Activated CD4-positive, alpha-beta memory T cell treated with anti-CD3 and anti-CD28 coated beads for 36 hours (primary cell): ENCODE measurements at places on chromosomes 6 and 20.
A peak's percentile ranks its signal among the peaks of the same experiment; 100 is the strongest.

DNA sequence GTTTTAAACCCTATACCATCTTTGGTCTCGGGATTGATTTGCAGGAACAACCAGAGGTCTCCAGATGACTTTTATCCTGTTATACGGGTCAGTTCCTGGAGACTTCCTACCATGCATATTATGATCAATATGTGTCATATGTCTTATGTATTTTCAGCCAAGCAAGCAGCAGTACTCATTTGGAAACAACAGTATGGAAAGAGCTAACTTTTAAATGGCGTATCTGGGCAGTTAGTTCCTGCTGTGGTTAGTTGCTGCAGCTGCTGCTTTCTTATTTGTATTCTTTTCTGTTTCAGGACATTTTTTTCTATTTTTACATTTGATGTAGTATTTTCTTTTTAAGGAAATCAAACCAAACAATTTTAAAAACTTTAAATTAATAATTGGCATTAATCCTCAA lies 207.5 kb downstream of the MANEA start:
- H3K36me3 ChIP-seq: no peaks in the 10 kb centered on the region
- no peaks in the 10 kb centered on the region for H3K27me3 ChIP-seq
- DNase-seq: no peak
- no peaks in the 10 kb centered on the region for H3K4me1 ChIP-seq

DNA sequence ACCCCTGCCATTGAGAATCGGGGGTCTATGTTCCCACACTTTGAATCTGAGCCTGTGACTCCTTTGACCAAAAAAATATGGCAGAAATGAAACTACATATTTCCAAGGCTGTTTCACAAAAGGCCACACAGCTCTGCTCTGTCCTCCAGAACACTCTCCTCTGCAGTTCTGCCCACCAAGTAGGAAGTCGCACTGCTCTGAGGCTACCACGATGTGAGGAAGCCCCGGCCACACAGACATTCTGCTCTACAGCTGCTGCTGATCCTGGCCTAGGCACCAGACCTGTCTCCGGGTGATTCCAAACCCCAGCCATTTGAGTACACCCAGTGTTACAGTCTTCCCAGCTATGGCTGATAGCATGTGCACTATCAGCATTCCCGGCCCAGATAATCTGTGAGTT lies 85.1 kb downstream of the LYRM4 start:
- H3K4me3 ChIP-seq: no peak overlapping the region
- no peaks in the 10 kb centered on the region for H3K36me3 ChIP-seq
- DNase-seq: no peak
- H3K4me1 ChIP-seq: peaks cover 43% of the 10 kb centered on the region
- peak overlapping the region; percentile 54 for H3K27ac ChIP-seq

- H3K4me1 ChIP-seq: peaks cover under 1% of the 10 kb centered on the region
- H3K4me3 ChIP-seq: no peak overlapping the region
- H3K36me3 ChIP-seq: no peaks in the 10 kb centered on the region
- no peak overlapping the region for H3K27ac ChIP-seq
- H3K27me3 ChIP-seq: no peaks in the 10 kb centered on the region
- DNase-seq: no peak
Observed at GRCh38 chr20:25491446-25492038, 84.1 kb downstream of the GINS1 start.

DNA sequence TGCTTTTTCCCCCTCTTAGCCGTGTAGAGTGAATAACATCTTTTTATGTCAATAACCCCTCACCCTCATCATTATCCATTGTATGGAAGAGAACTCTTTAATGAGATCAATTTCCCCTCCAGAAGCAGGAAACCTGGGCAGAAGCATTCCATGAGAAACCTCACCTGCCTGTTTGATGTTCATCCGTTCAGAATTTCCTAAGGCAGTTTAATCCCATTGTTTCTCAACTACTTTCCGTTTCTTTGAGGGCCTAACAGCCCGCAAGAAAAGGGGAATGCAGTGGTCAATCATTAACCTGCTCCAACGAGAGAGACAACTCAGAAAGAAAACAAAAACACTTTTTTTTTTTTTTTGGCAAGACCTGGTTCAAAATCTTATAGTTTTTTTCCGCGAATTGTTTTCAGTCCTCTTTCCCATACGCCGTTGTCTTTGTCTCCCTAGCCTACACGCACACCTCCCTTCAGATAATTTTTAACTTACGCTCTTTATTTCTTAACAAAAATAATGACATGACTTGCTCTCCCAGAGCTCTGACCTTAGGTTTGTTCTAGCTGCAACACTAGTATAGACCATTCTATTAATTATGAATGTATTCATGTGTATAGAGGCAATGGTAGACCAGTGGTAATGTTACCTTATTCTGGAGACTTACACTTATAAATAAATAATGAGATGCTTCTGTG lies 25.6 kb upstream of the ID4 start:
- DNase-seq: no peak
- H3K4me3 ChIP-seq: no peak overlapping the region
- no peak overlapping the region for H3K27ac ChIP-seq
- H3K27me3 ChIP-seq: peaks cover 4% of the 10 kb centered on the region
- H3K36me3 ChIP-seq: no peaks in the 10 kb centered on the region

DNA sequence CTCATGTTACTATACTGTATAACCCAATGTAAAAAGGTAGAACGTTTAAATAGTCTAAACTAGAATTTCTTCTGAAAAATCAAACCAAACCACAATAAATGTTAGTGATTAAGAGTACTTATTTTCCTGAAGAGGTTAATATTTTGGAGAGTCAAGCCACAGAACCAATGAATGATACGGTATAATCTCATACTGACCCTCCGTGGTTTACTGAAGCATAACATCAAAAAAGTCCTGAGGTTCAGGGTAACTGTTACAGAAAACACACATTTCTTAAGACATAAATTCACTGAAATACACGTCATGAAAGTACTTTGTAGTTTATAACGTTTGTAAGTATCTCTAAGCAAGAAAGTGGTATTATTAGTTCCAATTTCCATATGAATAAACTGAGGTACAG lies 28.9 kb downstream of the ESF1 start:
- no peak for DNase-seq
- H3K4me3 ChIP-seq: no peak overlapping the region
- H3K36me3 ChIP-seq: peaks cover 24% of the 10 kb centered on the region
- H3K27me3 ChIP-seq: no peaks in the 10 kb centered on the region
- H3K4me1 ChIP-seq: no peaks in the 10 kb centered on the region

- H3K36me3 ChIP-seq: no peaks in the 10 kb centered on the region
- H3K4me3 ChIP-seq: no peak overlapping the region
- no peak overlapping the region for H3K27ac ChIP-seq
Observed at GRCh38 chr20:2365666-2366065, 15.0 kb upstream of the TGM6 start.

DNA sequence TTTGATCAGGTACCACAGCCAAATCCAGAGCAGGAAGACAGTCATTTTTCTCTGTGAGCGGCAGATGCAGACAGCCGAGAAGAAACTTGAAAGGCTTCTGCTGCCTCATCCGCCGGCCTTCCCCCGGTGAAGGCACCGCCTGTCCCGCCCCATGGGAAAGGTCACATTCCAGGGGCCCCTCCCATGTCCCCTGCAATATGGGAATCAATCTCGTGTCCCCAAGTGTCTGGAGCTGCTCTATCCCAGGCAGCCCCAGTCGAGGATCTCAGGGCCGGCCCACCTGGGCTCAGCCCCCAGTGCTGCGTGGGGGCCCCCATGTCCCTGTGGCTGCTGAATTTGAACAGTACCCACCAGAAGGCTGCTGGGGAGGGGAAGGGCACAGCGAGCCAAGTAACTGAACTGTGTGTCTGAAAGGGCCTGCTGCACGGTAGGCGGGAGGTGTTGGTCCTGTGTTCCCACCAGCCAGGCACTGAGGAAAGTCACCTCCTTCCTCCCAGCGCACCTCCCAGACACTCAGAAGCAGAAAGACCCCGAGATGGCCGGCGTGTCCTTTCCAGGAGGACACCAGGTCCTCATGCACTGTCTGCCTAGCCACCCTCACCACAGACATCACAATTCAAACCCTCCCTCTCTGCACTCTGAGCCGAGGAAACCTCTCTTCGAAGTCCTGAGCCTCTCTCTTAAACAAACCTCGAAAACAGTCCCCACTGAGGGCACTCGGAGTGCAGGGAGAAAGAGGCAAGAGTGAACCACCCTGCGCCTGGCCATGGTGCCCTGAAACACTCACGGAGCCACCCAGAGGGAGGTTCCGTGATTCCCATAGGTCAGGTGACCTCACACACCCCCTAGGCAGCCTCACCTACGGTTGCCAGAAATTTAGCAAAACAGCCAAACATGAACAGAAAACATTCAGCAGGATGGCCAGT lies 99.3 kb downstream of the PSMB1 start:
- H3K27me3 ChIP-seq: peaks cover 2% of the 10 kb centered on the region
- no peak for DNase-seq
- no peaks in the 10 kb centered on the region for H3K4me1 ChIP-seq
- no peaks in the 10 kb centered on the region for H3K36me3 ChIP-seq

DNA sequence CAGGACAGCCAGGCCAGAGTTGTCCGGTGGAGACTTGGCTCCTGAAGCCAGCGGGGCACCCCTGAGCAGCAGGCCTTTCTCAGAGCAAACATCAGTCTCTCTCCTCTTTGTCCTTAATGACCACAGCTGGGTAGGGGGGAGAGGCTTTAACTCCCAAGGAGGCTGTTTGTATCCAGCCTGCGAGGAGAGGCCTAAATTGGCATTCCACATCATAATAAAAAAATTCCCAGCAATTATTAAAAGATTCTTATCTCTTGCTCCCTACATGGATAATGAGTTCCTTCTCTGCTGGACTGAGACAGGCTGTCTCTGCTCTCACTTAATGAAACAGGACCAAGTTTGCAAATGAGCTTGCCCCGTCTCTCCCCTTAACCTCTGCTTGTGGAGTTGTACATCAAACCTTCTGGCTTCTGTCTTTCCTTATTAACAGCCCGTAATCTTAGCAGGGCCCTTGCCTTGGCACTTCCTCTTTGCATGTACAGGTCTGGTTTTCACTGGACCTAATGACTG lies 838.2 kb downstream of the MAFB start:
- no peaks in the 10 kb centered on the region for H3K36me3 ChIP-seq
- DNase-seq: no peak
- H3K4me1 ChIP-seq: no peaks in the 10 kb centered on the region
- H3K27ac ChIP-seq: no peak overlapping the region
- H3K4me3 ChIP-seq: no peak overlapping the region

- H3K4me1 ChIP-seq: peaks cover 31% of the 10 kb centered on the region
- H3K36me3 ChIP-seq: no peaks in the 10 kb centered on the region
- peak overlapping the region; percentile 47 for H3K27ac ChIP-seq
Observed at GRCh38 chr20:59047938-59048680, 5.5 kb upstream of the PRELID3B start.

- no peaks in the 10 kb centered on the region for H3K4me1 ChIP-seq
- no peaks in the 10 kb centered on the region for H3K27me3 ChIP-seq
- DNase-seq: no peak
Observed at GRCh38 chr20:19336631-19337030, 124.2 kb downstream of the SLC24A3 start.
